H54 (cell line): ENCODE measurements at places on chromosomes 5 and 9.

- no peak for DNase-seq
Observed at GRCh38 chr9:98990181-98990870, 46.6 kb downstream of the COL15A1 start.

DNA sequence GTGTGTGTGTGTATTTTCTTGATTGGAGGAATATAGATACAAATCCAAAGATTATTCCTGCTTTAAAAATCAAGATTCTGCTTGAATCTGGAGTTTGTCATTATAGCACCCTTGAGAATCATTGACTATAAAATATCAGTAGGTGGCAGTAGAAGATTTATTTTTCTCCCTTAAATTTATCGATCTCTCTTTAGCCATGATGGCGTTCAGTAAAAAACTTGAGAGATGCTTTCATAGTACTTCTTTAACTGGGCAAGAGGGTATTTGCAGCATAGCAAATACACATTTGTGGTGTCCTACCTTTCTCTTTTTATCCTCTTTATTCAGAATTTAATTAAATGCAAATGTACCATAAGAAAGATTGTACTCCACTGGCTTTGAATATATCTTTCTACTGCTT is 307.7 kb downstream of the ADGRV1 start:
- DNase-seq, result no peak

GRCh38 chr9:85941622-85941940 is 635 bp downstream of the NAA35 start:
- DNase-seq, result no peak

GRCh38 chr5:26681861-26682260 is 356.5 kb downstream of the CDH9 start:
- no peak for DNase-seq

DNA sequence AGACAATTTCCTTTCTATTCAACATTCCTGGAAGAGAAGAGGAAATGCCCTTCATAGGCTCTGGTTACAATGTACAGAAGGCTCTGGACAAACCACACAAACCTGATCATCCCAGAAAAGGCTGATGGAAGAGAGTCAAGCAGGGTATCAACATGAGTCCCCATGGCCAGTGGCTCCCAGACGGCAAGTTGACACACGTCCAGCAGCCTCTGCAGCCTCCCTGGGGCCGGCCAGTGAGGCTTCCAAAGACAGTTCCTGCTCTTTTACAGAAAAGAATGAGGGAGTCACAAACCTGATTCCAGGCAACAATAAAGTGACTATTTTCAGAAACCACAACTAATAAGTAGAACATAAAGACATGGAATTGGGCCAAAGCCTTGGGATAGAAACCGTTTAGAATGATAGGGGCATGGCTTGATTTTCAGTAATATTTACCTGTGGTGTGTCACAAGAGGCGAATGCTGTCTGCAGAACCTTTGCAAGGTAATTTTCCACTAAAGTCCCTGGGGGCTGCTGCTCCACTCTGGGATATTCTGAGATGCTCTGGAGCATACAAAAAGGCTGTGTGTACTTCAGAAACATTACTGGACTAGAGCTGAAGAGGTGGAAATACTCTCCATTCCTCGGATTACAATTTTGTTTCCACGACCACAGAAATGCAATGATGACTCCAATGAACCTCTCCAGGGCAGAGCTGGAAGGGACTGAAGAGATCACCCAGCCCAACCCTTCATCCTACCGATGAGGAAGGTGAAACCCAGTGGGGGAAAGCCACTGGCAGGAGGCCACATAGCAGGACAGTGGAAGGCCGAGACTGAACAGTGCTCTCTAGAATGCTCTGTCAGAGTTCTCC is 10.4 kb downstream of the MED27 start:
- DNase-seq, result no peak

DNA sequence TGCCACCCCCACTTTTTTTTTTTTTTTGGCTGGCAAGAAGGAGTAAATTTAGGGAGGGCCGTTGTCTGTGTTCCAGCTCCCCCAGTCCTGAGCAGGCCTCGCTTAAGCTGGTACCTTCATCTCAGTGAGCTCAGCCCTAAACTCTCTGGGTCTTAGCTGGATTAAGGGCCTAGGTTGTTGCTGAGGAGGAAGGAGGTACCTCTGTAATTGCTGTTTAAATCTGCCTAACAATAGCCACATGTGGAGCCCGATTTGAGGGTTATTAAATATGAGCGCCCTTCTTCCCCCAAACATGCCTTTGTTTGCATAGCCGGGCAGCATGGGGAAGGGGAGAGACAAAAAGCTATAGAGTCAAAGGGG is 179.0 kb upstream of the PITX1 start:
- no peak for DNase-seq

DNA sequence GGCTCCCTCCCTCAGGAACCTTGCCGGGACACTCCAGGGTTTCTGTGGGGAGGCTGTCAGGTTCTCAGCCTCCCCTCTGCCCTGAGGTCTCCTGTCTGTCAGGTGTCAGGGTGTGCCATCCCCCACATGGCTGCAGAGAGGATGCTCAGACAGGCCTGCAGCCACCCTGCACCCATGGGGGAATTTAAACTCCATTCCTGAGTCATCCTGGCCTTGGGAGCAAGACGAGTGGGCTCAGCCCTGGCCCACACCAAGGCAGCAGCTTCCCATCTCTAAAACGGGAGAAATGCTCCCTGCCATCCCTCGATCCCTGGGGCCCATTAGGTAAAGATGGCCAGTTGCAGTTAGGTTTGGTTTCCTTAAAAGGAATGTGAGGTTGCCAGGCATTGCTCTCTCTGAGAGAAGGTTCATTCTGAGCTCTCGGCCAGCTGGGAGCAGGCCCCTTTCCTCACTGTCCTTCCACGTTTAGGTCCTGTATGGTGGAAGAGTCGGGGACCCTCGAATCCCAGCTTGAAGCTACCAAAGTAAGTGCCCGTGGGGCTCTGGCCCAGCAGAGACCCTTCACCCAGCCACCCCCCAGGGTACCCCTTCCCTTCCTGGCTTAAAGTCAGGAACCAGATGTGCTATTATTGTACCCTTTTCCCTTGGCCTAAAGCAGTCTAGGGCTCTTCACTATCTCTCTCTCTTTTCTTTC is 26.6 kb downstream of the DYNC2I2 start:
- DNase-seq, result no peak

DNA sequence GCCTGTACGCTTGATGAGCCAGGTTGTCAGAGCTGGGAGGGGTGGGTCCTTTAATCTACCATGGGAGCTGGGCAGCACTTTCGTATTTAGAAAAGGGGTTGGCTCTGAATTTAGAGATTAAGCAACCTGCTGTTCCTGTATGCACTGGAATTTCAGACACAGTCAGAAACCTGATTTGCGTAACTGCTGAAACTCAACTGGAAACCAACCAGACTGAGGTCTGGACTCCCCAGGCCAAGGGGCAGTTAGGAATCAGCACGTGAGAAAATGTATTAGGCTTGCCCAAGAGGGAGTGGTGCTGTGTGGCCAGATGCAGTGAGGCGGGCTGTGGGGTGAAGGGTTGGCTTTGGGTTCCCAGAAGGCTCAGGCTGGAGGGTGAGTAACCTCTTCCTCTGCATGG is 235.0 kb downstream of the GOLPH3 start:
- no peak for DNase-seq

- no peak for DNase-seq
Observed at GRCh38 chr9:75935591-75935990, 45.1 kb downstream of the PCSK5 start.

DNA sequence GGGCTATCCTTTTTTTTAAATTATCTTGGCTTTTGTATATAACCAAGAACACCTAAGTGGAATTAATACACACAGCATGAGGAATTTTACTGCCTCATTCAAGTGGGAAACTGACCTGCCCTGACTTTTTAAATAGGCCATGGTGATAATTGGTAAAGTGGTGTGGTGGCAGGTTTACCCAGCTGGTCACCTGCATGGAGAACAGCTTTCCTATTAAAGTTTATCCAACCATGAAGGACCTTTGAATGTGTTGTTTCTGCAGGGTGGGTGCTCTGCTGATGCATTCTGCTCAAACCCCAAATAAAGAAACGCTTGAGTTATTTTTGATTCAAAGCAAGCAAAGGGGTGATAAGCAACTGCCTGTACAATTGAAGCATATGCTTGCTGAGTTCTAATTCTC is 261.0 kb upstream of the GRIN3A start:
- no peak for DNase-seq
